ENCODE measurements at places on chromosomes 4 and X.

DNA sequence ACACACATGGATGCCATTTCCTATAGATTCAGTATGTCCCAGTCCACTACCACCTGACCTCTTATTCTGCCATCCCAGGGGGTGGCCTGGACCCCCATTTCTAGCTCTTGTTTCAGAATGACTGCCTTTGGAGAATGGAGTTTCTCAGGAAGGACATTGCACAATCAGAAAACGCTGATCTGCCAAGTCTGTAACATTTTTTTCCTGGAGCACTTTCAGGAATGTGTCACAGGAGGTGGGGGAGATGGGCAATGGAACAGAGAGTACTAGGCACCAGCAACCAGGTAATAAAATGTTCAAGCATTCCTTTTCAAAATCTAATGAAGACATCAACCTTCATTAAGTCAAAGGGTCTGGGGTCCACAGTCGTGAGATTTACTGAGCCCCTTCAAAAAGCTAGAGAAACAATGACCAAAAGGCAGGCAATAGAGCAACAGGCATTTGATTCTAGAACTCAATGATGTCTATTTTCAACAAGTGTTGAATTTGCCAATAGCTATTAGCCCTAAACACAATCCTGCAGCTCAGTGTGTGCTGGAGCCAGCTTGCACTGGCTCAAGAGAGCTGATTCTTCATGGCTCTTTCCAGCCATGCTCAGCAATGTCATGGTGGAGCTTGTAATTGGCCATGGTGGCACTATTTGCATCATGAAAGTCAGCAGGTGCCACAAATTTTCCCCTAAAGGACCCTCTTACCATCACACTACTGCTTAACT, 87.1 kb downstream of the KDR start:
- DNase-seq = no peak

GRCh38 chr4:89438102-89438831, 130.7 kb upstream of the GPRIN3 start:
- no peak for DNase-seq

DNA sequence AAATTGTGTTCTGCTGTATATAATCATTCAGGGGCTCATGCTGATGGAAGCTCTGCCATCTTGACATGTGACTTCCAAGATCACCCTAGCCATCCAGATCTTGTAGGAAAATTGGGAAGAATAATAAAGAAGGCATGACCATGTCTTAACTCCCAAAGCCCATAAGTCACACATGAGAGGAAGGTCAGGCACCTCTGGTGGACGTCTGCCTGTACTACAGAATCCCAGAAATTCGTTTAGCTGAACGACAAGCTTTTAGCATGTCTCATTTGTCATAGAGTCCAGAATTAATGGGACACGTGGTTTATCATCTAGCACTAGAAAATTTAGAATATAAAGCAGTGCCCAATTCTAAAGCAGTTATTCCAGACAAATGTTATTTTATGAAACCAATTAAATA, 212.7 kb downstream of the CENPC start:
- DNase-seq = no peak

DNA sequence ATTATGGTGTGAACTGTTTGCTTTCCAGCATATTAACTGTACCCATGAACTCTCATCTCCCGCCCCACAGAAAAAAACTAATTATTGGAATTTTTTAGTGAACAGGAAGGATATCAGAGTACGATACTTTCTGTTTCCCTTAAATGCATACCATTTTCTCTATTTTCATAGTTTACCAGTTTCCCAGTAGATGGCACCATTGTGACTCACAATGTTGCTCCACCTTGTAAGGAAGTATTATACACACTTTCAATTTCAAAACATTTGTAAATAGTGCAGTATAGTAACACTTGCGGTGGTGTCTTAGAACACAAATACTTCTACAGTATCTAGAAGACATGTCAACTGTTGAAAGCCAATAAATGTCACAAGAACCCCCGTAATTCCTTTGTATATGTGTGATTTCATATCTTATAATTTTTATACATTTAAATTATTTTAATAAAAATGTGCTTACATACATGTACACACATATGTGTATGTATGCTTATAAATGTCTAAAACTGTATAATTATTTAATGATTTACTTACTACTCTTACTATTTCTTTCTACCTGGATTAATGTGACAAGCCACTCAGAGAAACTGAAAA, 167.3 kb downstream of the SLIT2 start:
- no peak for DNase-seq

DNA sequence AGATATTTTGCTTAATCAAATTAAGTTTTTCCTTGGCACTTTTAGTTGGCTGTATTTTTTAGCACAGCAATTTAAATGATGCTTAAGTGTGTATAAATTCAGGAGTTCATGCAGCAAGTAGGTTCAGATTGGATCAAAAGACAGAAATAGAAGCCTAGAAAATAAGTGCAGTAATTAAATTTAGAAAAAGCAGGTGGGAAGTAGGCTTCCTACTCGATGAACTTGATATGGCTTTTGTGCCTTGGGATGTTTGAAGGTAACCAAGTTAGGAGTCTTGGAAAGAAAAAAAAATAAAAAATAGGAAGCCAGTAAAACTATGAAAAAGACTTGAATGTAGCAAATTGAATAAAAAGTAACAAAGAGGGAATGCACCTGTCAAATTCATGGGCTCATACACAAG, 372.3 kb downstream of the SPOCK3 start:
- DNase-seq = no peak

DNA sequence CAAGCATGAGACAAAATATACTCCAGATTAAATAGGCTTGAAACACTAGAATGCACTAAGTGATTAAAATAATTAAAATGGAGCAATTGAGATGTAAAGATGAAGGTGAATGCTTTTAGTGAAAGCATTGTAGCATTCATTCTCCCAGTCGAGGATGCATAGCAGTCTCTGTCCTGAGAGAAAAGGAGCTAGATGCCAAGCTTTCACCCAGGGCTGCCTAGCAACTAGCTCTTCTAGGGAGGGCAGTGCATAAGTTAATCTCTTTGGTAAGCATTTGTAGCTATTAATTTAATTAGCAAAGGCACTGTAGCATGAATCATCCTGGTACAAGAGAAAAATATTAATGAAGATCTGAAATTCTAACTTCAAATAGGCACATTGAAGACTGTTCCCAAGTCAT, 1014.8 kb downstream of the C4orf33 start:
- no peak for DNase-seq

GRCh38 chrX:118965395-118965794, 9.0 kb upstream of the LONRF3 start:
- DNase-seq = no peak

GRCh38 chr4:173403051-173403450, 4.1 kb upstream of the SCRG1 start:
- DNase-seq = no peak

GRCh38 chr4:112520598-112521122, 4.7 kb upstream of the NEUROG2 start:
- no peak for DNase-seq

DNA sequence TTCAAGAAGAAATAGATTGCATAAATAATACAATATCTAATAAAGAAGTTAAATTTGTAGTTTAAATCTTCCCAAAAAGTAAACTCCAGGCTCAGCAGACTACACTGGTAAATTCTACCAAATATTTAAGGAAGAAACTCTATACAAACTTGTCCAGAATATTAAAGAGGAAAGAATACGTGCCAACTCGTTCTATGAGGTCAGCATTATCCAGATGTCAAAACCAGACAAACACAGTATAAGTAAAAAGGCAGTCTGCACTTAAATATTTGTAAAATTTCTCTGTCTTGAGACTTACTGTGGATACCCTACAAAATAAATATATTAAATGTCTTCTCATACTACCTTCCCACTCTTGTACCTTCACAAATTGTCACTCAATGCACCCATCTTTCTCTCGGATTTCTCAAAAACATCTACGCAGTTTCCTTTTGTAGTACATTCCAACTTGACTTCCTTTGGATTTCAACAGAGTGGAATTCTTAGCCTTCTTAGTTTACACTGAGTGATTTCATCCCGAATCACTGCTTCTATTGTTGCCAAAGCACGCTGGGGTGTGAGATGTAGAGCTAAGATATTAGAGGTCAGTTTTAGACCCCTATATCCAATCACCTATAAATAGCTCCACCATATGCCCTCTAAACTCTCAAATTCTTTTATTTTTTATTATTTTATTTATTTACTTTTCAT, 71.6 kb upstream of the MAB21L2 start:
- DNase-seq = no peak

All from frontal cortex (tissue), 4 donors.